ENCODE measurements at places on chromosomes 13 and 19.

DNA sequence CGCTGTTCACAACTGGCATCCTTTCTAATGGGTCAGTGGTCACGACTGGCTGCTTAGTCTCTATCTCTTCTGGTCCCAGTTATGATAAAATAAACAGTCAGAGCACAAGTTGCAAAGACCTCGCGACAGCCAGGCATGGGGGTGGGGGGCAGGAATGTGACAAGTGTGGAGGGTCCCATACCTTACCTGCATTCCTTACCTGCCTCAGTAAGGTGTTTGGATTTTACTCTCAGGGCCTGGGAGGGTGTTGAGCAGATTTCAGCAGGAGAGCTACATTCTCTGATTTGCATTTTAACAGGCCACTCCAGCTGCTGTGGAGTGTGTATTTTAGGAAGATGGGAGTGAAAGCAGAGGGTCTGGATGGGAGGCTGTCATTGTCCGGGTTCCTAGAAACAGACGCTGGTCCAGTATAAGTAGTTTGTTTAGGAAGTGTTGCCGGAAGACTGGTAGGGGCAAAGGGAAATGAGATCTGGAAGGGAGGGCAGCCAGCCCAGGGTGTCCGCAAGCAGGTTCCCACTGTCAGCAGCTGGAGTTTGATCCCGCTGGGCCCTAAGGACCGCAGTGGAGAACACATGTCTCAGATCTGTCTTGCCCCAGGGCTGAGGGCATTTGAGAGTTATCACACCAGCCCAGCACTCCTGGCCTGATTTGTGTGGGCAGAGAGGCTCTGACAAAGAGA lies 920.0 kb downstream of the UQCRFS1 start:
- peak; percentile 17 for DNase-seq

DNA sequence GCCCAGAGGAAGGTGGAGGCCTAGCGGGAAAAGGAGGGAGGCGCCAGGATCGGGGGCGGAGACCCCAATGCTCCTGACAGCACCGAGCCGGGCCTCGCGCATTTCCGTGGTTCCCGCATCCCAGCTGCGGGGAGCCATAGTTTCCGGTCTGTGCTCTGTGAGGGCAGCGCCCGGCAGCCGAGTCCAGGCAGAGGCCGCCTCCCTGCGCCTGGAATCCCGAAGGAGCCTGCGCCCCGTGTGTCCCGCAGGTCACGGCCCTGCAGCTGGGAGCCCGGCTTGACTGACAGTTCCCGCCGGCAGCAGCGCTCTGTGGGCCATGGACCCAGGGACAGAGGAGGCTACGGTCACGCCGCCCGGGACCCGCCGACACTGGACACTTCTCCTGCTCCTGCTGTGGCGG lies 74.6 kb upstream of the C13orf46 start:
- no peak for DNase-seq

- DNase-seq: no peak
Observed at GRCh38 chr13:27147530-27148170, 24.0 kb downstream of the USP12 start.

- no peak for DNase-seq
Observed at GRCh38 chr19:39385629-39386411, 5.1 kb downstream of the PAF1 start.

DNA sequence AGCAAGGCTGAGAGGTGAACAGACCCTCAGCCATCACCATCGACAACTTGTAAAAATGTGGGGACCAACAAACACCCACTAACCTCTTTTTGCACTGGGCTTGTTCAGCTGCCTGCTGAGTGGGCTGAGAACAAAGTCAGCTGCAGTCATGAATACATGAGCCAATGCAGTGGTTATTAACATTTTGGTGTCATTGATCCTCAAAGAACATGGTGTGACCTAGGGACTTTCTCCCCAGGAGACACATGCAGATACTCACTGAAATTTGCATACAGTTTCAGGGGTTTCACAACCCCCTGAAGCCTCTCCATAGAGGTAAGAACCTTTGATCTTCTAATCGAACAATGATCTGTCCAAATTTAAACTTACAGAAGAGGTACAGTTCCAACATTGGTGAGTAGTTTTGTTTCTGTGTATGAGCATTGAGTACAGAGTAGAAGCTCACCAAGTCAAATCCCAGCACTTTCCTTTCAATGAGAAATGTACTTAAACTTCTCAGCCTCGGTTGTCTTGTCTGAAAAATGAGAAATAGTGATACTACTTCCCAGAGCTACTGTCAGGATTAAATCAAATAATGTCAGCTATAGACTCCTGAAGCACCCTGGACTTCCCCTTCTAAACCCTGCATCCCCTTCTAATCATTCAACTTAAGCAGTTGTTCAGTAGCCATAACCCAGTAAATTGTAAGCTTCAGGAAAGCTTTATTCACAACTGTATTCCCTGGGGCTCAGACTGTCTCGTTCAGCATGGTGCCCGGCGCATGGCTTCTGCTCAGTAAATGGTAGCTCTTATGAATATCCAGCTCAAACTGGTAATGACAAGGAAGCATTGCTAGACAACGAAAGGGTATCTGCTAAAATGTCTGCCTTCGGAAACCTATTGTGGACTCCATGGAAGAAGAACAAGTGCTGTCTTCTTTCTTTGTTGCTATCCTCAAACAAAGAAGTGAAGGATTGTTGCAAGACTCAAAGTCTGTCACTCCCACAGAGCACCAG lies 148.7 kb downstream of the FOXO1 start:
- no peak for DNase-seq

DNA sequence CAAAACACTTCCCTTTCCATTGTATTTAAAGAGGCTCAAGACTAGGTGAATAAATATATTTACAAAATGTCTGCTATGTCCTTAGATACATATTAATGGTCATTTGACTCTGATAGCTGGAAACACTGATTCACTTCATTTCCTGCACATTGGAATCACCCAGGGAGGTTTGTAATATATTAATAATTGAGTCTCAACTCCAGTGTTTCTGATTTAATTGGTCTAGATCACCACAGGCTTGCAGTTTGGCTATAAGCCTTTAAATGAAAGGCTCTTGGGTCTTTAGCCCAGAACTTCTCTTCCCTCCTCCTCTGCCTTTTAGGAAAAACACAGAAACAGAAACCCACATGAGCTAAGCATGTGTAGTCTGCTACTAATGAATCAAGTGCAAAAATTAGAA lies 378.0 kb downstream of the TBC1D4 start:
- DNase-seq: no peak

- no peak for DNase-seq
Observed at GRCh38 chr13:70407486-70407885, 299.2 kb upstream of the KLHL1 start.

DNA sequence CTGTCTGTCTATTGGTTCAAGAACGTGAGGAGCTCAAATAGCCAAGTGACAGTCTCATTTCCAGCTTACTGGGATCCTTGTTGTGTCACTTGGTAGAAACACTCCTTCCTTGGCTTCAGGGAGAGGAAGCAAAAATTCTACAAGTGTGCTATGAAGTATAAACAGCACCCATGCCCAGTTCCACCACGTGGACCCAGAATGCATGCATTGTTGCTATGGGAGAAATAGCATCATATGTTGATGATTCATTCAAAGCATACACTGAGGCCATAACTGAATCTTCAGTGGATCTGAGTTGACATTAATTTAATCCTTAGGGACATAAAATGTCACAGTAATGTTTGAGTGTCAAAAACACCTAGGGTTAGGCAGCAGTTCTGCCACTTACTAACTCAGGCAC lies 199.0 kb upstream of the RXFP2 start:
- DNase-seq: no peak

GRCh38 chr19:28636016-28636629 lies 576.8 kb downstream of the UQCRFS1 start:
- no peak for DNase-seq

DNA sequence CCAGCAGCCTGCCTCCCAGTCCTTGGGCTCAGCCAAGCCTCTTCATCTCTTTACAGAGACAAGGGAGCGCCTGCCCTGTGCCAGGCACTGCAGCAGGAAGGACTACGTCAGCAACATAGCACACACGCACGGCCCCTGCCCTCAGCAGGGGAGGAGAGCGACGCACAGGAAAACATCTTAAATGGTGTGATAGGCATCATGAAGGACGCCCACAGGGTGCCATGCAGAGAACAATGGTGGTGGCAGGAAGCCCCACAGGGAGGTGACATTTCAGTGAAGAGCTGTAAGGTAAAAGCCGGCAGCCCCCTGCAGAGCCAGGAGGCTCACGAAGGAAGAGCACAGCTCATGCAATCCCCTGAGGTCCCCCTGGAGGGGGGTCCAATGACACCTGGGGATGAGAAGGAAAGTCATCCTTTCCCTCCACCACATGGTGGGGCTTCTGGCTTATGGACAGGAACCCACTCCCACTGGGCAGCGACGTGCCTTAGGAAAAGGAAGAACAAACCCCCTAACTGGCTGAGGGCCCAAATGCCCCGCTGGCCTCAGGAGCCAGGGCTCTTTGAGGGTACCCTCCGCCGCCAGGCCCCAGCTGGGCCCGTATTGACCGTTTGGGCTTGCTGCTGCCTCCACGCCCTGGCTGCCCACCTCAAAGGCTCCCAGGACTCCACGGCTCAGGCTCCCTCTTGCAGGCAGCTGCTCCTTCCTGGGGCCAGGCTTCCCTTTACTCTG lies 37.3 kb upstream of the C13orf42 start:
- DNase-seq: peak; percentile 13

DNA sequence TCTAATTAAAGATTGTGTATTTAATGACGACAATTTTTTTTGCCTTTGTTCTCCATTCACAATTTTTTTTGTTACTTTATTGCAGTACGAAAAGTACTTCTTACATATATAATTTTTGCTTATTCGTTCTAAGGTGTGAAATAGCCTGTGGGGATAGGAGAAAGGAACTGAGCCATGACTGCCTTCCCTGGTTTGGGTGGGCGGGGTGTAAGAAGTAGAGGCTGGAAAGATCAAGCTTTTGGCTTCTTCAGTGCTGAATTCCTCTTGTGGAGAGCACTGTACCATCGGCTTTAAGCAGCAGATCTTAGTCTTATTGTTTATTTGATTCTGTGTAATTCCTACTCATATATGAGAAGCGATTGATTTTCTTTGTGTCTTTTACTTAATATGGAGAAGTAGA lies 115.8 kb downstream of the NBEA start:
- no peak for DNase-seq

DNA sequence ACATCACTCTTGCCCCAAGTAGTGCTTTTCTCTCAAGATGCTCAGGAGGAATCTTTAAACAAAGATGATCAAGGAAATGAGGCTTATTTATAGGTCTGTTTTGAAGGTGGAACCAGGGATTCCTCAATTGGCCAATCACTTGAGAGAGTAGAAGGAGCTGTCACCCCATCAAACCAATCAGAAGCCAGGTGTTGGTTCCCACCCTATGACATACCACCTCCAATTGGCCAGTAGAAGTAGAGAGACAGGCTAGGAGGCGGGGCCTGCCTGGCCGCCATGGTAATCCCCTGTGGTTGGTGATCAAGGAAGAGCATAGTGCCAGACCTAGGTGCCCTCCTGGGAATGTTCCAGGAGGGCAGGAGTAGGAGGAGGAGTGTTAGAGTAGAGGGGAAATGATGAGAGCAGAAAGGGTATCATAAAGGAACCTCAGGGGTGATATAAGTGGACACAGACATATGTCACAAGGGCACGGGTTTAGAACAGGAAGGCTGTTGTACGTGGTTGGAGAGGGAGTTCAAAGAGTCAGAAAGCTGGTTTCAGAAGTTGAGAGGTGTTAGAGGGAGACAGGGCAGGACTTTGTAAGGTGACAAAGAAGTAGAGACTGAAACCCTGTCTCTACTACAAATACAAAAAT lies 10.5 kb downstream of the PMIS2 start:
- no peak for DNase-seq

DNA sequence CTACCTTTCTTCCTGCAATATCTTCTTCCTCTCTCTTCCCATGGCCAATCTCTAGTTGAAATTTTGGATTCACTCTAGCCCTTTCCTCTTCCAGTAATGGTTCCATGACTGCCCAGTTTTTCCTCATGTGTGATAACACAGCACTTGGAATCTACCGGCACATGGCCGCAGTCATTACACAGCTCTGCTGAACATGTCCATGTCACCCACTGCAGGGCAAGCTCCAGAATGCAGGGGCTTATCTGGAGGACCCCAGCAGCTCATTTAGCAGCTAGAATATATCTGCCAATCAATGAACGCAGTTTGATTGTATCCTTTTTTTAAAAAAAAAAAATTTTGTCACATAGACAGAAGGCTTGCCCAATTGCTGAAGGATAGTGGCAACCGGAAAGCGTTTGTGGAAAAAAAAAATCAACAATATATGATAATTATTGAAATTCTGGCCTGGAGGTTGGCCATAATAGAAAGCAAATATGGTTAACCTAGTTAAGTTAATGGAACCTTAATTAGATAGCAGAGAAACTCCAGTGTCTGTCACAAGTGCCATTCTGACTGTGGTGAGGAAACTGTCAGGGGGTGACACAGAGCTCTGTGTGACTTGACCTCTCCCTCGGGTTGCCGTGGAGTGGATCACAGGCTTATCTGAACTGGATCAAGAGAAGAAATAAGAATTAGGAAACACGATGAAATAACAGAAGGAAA lies 426.7 kb downstream of the LIG4 start:
- no peak for DNase-seq

DNA sequence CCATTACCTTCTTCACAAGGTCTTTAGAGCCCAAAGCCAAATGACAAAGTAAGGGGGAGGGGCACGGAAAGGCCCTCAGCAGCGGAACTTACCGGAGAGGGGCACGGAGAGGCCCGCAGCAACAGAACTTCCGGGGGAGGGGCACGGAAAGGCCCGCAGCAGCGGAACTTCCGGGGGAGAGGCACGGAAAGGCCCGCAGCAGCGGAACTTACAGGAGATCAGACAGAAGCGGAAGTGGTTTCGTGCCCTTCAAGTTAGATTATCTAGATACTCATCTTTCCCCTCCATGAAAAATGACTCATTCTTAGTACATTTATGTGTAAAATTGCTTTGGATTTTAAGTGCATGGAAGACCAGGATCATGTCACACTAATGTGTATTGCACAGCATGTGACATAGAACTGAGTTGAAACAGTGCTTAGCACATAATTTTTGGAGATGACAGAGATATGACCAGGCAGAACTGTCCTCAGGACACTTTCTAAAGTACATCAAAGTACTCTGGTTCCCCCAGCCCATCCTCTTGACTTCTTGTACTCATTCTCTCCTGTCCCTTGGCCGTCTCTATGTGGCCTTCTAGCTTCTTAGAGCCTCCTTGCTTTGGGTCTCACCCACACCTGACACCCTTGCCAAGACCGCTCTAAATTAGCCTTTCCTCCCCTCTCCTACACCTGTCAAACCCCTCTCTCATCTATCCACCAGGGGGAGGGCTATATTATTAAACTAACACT lies 25.7 kb upstream of the TPTE2 start:
- no peak for DNase-seq
